ENCODE measurements at places on chromosomes 7 and 10.

GRCh38 chr10:49596836-49597235 lies 13.3 kb upstream of the SLC18A3 start:
- DNase-seq = no peak

DNA sequence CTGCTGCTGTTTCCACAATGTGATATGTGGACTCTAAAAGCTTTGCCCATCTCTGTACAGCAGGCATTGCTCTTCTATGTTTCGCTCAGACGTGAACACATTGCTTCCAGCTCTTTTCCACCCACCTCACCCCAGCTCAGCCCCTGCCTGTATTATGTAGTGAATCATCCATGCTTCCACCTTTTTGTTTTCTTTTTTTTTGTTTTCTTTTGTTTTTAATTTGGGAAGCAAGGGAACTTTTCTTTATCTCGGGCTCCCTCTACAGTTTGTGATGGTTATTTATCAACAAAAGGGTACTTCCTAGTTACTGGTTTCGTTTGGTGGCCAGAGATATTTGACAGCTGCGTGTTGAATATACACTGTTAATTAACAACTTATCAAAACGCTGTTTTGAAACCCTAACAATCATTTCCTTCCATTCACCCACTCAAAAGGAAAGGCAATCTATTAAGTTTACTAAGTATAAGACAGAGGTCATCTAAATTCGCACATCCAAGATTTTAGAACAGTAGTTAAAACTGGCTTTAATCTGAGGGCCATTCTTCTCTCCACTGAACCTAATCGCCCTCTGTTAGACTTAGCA lies 127.9 kb upstream of the STK17A start:
- DNase-seq = no peak

DNA sequence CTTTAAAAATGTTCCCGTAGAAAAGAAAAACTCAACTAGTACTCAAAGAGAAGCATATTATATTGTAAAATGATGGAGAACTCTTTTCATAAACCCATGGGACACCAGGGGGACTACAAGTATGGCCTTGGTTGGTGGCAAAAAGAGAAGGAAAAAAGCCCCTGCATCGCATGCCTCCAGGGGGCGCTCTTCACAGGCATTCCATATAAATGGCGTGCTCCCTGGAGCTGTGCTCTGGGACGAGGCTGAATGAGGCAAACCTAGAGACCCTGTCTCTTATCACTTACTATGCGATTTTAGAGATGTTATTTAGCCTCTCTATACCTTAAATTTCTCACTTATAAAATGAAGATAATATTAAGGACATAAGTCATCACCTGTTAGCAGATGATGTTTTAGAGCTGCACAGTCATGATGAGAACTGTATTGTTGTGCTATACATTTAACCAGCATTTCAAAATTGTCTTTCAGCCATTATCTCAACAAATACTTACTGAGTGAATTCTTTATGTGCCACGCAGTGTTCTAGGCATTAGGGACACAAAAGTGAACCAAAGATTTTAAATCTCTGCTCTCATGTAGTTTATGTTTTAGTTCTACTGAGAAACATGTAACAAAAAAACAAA lies 105.8 kb downstream of the ARHGAP21 start:
- DNase-seq = no peak

DNA sequence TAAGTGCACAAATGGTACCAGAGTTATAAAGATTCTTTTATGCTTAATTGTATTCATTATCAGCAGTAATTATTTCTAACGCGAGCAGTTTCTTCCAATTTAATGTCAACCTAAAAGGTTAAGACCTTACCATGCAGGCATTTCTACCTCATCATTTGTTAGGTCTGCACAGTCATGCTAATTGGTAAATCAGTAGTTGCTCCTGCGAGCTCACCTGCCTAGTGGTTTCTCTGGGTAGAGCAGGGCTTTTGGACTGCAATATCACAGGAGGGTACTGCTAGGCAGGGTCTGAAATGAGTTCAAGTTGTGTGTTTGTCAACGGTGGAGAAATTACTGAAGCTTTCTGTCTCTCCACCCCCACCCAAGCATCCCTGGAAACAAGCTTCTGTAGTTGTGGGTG lies 558.5 kb upstream of the MGMT start:
- no peak for DNase-seq

- no peak for DNase-seq
Measured at GRCh38 chr7:105098863-105099515, 85.0 kb downstream of the KMT2E start.

All from NCI-H2107 (cell line).